Activated T-helper 17 cell treated with anti-CD3 and anti-CD28 coated beads, Interleukin-2, amount 50 U/mL, for 72 hours (primary cell): ENCODE measurements at places on chromosomes 16 and 17. TPM values are rescaled to one million over a fixed set of nuclear protein-coding genes. Genes with fewer than 3 reads are reported as not detected.

The ATP1B2 gene
- 0.42 TPM for total RNA-seq

The CMTM1 gene
- total RNA-seq = 15.9 TPM

The RAB37 gene
- total RNA-seq = 3.4 TPM

The MGAT5B gene
- total RNA-seq = 0.16 TPM

The PLXDC1 gene
- 0.41 TPM for total RNA-seq

The CACNG3 gene
- not detected for total RNA-seq

The NTN3 gene
- not detected for total RNA-seq

The MMP25 gene
- 7.1 TPM for total RNA-seq

The JPH3 gene
- total RNA-seq = not detected

The HBA1 gene
- total RNA-seq = not detected

The HID1 gene
- 2.8 TPM for total RNA-seq

The CNTNAP1 gene
- total RNA-seq = 0.61 TPM

The BAIAP3 gene
- total RNA-seq = 0.71 TPM

The KCNG4 gene
- total RNA-seq = not detected

The SRL gene
- total RNA-seq = not detected

The TEX14 gene
- 0.30 TPM for total RNA-seq

The GPR139 gene
- not detected for total RNA-seq

The RAP1GAP2 gene
- 0.77 TPM for total RNA-seq
